RPMI7951 (cell line): ENCODE measurements at places on chromosomes 11 and 22. TPM values are rescaled to one million over a fixed set of nuclear protein-coding genes. Genes with fewer than 3 reads are reported as not detected.
A peak's percentile ranks its signal among the peaks of the same experiment; 100 is the strongest.

Gene PDE2A
- total RNA-seq: 0.12 and 2.3 TPM in 2 replicates

GRCh38 chr22:16854631-16855030 is 29.4 kb upstream of the XKR3 start:
- no peak for DNase-seq

GRCh38 chr22:36220451-36220921 is 18.8 kb downstream of the APOL2 start:
- peak; percentile 79 for DNase-seq

Gene MRPL49
- total RNA-seq: 50.6 and 69.5 TPM in 2 replicates

DNA sequence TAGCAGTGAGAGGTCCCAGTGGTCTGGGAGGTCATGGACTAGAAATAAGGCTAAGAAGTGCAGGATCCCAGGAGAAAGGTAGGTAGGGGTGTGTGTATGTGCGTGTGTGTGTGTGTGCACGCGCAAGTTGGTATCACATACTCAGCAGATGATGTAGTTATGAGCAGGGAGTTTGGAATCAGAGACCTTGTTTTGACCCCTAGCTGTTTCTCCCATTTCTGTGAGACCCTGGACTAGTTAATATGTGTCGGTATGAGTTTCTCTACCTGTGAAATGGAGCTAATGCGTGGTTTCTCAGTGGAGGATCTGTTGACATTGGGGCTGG is 1.3 kb downstream of the SERPING1 start:
- no peak for DNase-seq

GRCh38 chr11:64518928-64519327 is 72.1 kb upstream of the SLC22A12 start:
- DNase-seq: no peak

GRCh38 chr11:22807391-22807790 is 22.2 kb downstream of the SVIP start:
- no peak for DNase-seq

- no peak for DNase-seq
Measured at GRCh38 chr11:104992781-104993180, 24.4 kb upstream of the CASP4 start.

DNA sequence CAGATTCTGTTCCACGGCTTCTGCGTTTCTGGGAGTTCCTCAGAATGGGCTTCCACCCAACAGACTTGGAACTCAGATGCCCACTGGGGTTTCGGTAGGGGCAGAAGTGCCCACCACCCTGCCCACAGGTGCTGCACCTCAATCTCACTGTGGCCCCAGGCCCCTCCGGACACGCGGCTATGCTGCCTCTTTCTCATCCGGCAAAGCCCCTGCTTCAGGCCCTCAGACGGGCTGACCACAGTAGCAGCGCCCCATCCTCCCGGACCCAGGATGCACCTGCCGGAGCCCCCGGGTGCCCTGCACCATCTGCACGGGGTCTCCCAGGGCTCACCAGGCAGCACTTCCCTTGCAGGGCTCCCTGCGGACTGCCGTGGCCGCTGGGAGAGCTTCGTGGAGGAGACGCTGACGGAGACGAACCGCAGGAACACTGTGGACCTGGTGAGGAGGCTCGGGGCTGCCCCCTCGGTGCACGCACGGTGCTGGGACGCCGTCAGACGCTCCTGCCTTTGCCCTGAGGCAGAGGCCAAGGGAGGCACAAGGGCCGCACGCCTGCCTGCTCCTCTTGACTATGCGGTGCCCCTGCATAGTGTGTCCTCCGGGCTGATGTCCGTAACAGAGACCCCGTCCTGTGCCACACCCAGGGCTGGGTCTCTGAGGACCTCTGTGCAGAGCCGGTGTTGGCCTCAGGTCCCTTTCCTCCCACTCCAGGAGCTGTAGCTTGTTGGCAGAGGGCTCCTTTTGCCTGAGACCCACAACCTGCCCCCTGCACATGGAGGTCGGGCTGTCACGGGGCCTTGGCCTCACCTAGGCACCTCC is 38.6 kb downstream of the SBF1 start:
- no peak for DNase-seq

Gene EHF
- total RNA-seq: 0.68 TPM in 1 of 2 replicates, not detected in the other

DNA sequence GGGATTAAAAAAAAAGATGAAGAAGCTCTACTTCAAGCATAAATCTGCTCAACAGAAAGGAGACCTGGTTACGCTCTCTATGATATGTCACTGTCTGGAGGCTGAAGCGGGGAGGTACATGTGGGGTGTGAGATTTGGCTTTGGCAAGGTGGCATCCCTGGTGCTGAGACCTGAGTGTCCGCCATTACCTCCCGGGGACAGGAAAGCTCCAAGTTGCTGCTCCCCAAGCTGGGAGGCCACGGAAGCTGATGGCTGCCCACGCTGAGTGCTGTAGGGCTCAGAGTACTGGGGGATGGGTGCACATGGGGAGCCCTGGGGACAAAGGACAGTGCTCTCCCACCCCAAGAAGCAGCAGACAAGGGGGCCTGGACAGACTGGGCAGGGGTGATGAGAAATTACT is 167.9 kb downstream of the DSCAML1 start:
- no peak for DNase-seq

- DNase-seq: peak; percentile 72
Measured at GRCh38 chr11:111841370-111842053, 29.9 kb downstream of the ALG9 start.

Gene MAPK8IP1
- 2.5 and 3.0 TPM in 2 replicates for total RNA-seq

DNA sequence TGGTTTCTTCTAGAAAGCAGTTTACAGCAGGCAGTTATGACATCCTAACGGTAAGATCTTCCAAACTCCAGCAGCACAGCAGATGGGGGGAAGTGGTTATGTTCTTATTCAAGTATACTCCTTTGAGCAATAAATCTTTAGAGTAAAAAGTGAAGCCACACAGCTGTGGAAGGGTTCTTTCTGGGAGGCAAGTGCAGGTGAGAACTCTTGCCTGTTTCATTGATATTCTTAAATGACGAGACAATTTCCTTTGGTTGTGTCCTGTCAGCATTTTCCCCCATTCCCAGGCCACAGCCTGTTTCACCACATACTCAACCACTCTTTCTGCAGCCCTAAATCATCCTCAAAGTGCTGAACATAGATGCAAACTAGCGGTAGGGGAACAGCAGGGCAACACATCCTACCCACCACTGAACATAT is 207.3 kb upstream of the MTNR1B start:
- no peak for DNase-seq

Gene GLYATL1
- total RNA-seq: 1.1 and 1.3 TPM in 2 replicates

DNA sequence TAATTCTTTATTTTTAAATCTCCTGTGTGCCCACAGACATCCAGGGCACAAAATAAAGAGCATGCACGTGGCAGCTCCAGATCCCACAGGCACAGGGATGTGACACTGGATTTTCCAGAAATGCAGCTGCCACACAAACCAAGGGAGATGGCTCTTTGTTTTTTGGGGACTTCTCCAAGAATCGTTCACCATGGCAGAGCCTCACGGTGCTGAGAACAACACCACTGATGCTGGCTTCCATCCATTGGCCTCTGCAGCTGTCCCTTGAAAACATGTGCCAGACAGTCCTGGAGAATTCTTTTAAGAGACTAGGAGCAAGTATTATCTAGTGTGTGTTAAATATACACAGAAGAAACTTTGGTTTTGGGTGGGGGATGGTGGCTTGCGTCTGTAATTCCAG is 108.4 kb upstream of the SLC22A12 start:
- DNase-seq: no peak

Gene ELFN2
- under 0.01 TPM in 1 of 2 replicates, not detected in the other for total RNA-seq
